ENCODE measurements at places on chromosomes 5 and 9.

DNA sequence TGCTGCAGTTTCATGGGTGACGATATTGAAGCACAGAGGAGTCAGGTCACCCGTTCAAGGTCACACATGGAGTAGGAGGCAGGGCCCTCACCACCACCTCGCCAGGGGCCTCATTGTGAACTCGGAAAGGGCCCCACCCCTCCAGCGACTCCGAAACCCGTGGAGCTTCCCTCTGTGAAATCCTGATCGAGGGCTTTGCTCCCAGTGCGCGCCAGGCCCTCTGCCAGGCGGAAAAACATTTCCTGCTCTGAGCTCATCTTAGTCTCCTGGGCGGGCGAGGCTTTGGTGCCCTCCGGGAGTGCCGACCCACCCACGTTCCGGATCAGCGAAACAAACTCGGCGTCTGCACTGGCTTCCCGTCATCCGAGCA, 75.0 kb upstream of the FCN1 start:
- DNase-seq, result no peak

GRCh38 chr5:168290902-168291341, 523 bp upstream of the WWC1 start:
- no peak for DNase-seq

GRCh38 chr9:100477241-100477640, 4.3 kb downstream of the TMEFF1 start:
- DNase-seq, result no peak

GRCh38 chr5:138850865-138851435, 24.2 kb downstream of the LRRTM2 start:
- DNase-seq, result peak; percentile 57

- no peak for DNase-seq
Observed at GRCh38 chr9:76227156-76227555, 167.1 kb downstream of the RFK start.

- peak; percentile 31 for DNase-seq
Observed at GRCh38 chr9:79570448-79571308, 1.1 kb upstream of the TLE4 start.

GRCh38 chr5:6582507-6583048, 50.3 kb downstream of the NSUN2 start:
- DNase-seq, result no peak

DNA sequence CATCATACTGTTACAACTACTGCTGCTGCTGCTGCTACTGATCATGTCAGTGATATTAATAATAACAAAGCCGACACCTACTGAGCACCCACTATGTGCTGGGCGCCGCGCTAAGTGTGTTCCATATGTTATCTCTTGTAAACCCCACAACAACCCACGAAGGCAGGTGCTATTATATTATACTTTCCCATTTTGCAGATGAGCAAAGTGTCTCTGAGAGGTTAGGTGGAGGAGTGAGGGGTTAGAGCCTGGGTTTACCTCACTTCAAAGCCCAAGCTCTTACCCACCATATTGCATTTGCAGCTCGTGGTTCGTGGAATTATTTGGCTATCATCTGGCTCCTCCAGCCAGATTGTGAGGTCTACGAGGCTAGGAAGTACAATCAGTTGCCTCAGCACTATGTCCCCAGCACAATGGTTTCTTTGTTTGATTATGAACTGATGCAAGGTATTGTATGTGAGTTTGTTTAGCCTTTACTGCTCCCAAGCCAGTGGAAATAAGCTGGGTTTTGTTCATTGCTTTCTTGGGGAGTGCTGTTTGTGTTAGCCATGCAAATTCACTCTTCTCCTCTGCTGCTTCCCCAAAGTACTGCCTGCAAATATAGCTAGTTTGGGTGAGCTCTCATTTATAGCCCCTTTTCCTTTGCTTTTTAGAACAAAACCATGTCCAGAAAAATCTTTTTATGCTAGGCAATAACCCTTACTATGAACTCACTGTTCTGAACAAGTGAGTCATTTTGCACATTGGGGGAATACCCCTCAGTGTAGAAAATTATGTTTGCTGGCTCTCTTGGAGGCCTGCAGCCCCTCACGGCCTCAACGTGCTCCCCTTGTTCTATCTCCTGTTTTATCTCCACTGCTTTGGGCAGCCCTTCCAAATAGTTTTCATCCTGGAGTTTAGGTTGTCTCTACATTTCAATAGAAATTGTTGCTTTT, 47.9 kb downstream of the ALG2 start:
- DNase-seq, result no peak

DNA sequence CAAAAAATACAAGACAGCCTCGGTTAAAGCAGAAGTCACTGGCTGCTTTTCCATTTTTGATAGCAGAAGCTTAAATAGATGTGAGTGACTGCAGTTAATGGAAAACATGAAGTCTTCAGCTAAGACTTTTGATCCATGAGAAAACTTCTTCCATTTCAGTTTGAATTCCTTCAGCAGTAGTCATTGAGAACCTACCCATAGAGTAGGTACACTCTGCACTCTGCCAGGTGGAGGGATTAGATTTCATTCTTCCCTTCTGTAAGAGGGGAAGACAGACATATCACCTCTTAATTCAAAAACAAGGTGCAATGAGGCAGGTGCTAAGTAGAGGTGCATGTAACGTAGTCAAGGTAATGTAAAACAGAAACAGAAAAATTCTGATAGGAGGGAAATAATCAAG, 26.7 kb upstream of the XPA start:
- DNase-seq, result peak; percentile 32

DNA sequence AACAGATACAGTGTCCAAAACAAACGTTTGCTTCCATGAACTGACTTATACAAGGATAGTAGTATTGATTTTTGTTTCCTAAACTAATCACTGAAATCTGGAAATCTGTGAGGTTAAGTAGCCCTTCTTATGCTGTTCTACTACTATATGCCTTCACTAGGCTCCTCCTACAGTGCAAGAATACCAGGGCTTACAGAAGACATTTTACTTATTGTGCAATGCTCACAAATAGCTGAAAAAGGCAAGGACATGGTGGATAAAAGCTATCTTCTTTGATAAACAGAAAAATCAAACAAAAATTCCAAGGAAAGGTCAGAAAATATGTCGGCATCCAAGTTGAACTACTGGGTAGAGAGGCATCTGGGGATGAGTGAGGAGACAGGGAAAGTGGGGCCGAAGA, 61.9 kb downstream of the OXCT1 start:
- no peak for DNase-seq

DNA sequence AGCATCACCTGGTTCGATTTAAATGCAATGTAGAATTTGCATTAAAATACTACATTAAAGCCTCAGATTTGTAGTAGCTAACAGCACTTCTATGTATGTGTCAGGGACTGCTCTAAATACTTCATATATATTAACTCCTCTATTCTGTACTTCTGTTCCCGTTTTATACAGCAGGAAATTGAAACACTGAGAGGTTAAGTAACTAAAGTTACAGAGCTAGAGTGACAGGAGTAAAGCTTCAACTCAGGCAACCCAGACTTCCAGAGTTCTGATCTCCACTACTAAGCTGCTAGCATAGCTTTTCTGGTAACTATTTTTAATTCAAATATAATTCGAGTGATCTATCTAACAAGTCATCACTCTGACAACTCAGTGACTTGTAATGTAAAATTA, 619 bp upstream of the APC start:
- DNase-seq, result no peak

- DNase-seq, result peak; percentile 73
Observed at GRCh38 chr5:61254969-61255555, 77.0 kb upstream of the ZSWIM6 start.
